NCI-H1436 (cell line): ENCODE measurements at places on chromosomes 12 and 14.
A peak's percentile ranks its signal among the peaks of the same experiment; 100 is the strongest.

DNA sequence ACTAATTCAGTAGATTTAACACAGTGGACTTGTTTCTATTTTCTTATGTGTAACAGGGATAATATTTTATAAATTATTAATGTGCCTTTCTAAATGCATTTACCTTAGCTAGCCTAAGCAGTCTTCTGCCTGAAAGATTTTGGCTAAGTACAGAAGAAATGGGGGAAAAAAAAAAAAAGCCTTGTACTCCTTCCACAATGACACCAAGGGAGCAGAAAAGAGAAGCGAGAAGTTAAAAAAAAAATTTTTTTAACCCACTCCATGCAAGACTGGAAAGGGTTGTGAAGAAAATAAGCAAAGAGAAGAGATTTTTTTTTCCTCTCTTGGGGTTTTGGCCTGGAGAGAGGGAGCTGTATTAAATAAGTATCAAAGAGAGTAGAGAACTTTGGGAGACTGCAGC is 28.7 kb downstream of the NELL2 start:
- DNase-seq = no peak

DNA sequence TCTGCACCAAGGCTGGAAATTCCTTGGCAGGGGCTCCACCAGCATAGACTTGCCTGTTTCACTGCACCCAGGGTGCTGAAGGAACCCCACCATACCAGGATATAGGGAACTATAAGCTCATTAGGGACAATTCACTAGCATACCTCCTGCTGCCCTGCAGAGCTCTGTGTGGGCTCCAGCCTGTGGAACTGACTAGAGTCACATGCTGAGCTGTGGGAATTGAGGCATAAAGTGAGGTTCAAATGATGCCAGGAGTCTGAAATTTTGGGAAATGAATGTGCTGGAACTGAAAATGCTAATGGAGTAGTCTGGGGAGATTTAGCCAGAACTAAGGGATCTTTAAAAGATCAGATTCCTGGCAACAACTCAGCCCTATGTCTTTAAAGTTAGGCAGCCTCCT is 7.3 kb upstream of the EMP1 start:
- DNase-seq = no peak

DNA sequence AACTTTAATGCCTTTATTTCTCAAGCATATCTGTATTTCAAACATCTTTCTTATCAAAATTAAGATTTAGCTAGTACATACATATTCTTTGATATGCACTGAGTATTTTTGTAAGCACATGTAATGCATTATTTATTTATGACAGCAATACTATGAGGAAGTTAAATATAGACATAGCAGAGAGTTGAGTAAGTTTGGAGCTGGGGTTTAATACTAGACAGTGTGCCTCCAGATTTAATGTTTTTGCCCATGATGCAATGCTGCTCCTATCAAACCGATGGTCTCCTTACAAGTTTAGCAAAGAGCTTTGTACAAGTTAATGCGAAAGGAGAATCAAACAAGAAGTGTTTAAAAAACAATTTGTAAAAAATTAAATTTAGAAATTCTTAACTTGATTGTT is 826.6 kb upstream of the MGAT4C start:
- no peak for DNase-seq

GRCh38 chr12:91871751-91872150 is 273.9 kb downstream of the BTG1 start:
- DNase-seq = no peak

DNA sequence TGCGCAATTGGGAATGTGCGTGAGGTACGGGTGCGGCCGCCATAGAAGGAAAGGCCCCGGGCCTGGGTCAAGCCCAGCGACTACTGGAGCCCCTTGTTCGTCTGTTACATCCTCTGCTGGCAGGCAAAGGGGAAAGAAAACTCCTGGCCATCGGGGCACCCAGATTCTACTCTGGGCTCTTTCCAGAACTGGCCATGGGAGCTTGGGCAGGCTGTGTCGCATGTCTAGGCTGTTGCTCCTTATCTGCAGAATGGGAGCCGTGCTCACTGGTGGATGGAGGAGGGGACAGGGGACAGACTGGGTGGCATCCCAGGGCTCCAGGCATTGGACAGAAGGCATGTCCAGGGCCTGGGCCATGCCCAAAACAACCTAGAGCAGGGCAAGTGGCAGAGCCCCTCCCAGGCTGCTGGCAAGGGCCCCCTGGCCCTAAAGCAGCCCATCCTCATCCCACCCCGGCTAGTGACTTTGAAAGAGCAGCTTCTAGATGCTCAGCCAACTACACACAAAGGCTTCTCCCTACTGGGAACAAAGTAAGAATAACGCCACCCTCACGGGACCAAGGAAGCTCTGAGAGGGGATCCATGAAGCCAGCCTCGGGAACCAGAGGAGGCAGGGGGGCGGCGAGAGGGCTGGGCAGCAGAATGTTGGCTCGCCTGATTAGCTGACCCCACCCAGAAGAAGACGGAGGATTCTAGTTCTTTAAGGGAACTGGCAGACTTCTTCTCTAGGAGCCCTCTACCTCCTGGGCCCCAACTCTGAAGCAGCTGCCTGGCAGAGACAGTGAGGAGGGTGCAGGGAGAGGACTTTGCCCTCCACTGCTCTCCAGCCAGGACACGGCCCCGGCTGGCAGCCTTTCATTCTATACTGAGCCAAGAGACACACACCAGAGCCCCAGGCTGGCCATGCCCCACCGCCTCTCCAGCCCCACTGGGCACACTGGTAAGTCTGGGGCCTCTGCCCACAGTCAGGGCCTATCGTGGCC is 96.8 kb downstream of the SINHCAF start:
- DNase-seq = no peak

DNA sequence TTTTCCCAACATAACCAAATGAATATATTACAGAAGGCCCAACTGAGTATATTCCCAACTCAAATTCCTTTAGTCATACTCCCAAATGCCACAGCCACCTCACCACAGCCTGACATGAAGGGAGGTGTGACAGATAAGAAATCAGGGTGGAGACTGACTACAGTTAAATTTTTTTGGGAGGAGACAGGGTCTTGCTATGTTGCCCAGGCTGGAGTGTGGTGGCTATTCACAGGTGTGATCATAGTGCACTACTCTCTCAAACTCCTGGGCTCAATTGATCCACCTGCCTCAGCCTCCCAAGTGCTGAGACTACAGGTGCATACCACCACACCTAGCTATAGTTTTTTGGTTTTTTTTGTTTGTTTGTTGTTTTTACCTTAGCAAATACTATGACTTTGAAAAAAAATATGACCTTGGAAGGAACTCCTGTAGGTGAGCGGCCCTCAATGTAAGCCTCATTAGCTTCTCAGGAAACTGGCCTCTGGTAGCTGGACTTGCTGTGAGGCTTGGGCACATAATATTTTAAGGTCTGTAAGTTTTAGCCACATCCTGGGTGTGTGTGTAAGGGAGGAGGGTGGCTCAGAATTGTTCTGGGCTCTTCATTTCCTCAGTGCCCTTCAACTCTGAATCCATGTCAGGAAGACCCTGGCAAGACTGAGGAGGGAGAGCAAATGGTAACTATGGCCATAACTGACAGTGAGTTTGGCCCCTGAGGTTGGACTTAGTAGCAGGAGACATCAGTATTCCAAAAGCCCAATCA is 39.1 kb upstream of the LTBP2 start:
- no peak for DNase-seq

DNA sequence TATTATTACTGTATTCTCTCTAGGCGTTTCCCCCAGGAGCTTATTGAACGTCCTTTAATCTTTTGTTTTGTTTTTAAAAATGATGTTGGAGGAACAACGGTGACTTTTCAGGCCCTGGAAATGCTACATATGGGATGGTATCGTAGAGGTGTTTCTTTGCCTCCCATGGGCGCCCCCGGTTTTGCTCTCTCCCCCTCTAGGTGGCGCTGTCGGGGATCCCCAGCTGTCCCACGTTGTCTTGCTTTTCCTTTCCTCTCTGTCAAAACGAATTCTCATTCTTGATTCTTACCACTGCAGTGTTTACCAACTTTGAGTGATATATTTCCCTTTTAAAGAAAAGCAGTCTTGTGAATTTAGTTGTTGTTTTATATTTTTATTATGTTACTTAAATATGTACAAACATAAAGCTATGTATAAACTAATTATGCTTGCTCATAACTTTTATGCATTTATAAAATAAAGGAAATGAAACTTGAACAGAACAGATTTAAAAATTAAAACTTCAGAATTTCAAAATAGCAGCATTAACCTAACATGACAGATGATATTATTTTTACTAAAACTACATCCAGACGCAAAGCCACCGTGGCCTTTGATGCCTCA is 171.9 kb downstream of the RGS6 start:
- DNase-seq = no peak

DNA sequence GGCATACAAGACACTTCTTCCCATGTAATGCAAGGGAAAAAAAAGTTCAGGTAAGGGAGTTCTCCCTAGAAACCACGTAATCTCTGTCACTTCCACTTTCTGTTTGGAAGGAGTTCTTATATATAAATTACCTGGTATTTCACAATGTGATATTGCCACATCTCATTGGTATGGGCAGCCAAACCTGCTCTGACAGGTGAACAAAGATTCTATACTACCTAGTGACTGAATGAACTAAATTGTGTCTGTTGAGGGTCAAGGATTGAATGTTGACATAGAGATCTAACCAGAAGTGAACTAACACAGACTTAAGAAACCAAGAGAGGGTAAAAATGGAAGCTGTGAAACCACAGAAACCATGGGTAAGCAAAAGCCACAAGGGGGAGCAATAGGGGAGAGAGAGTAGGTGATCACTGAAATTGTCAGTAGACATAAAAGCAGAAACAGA is 161.3 kb downstream of the RPL10L start:
- DNase-seq = peak; percentile 41

DNA sequence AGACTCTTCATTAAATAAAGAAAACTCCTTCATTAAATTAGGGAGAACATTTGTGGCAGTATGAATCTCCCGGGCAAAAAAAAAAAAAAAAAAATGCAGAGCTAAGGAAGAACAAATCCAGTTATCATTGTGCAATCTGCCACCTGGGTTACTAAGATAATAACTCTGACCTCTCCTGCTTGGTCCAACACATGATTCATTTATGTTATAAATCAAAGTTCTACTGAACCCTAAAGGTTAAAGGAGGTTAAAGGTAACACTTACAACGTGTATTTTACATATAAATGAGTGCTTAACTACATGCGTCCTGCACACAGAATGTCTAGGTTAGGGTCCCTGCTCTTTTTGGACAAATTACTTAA is 4.2 kb downstream of the TGFB3 start:
- DNase-seq = no peak

DNA sequence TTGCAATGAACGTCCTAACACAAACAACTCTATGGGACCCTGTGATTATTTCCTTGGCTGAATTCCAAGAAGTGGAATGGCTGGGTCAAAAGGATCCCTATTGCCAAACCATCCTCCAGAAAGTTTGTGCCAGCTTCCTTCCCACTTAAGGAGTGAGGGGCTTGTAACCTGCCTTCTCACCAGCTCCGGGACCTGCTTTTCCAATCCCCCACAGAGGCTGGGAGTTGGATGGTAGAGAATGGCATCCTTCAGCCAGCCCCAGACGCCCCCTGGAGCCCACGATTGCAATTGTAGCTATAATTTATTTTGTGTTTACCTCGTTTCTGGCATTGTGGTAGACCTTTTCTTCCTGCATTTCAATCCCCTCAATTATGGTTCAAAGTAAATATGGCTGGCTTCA is 9.7 kb upstream of the ZDHHC22 start:
- no peak for DNase-seq

GRCh38 chr12:107178776-107179175 is 85.4 kb upstream of the CRY1 start:
- DNase-seq = no peak

GRCh38 chr14:33309106-33309505 is 370.4 kb downstream of the NPAS3 start:
- no peak for DNase-seq

DNA sequence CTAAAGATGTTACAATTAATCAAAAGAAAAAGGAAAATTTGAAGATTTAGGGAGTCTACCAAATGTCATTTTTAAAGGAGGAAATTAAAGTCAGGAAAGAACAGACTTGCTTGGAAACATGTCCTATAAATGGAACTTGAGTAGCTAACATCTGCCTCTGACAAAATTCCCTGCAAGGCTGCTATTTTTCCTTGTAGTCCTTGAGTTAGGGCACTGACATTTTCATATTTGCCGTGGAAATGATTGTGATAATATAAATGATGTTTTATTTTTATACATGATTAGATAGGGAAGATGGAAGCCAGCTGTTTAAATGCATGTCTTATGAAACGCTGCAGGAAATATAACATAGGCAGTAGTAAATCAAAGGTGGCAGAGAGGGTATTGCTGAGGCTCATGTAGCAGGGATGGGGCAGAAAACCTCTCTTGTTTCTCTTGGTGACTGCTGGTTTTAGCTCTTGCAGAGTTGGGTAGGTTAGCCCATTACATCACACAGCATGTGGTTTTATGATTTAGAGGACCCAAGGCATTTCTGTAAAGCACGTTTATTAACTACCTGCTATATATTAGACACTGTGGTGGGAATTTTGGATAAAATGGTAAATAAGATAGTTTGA is 21.7 kb downstream of the NUBPL start:
- DNase-seq = no peak

DNA sequence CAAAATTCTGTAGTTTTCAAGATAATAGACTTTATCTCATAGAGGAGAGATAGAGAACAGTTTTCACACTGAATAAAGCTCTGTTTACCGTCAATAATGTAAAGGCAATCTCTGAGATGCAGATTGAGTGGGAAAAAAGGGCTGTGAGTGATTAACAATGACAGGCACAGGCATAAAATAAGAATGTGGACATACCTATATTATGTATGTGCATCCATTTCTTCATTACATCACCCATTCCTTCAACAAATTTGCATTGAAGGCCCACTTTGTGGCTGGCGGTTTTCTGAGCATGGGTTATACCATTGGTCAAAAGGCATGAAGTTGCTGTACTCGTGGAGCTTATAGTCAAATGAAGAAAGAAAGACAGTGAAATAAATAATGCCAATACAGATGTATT is 1431.0 kb downstream of the AACS start:
- DNase-seq = no peak

DNA sequence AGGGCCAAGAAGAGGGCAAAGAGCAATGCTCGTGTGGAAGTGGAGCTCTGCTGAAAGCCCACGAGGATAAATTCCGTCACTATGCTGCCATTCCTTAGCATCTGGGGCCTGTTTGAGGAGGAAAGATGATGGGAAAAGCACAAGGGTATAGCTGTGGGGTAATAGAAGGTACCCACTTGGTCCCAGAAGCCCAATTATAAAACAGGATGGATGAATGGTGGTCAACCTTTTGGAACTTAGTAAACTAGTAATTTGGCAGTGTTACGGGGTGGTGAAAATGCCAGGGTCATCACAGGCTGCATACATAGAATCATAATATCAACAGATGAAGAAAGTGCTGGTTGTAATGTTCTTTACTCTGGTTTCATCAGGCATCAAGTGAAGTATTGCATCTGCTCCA is at the start of gene OR10AD1:
OR10AD1 (minus strand) TSS at position 101 of the 400 bp plus-strand sequence; CDS start at position 101, 0 bp downstream.
- DNase-seq = no peak
